ENCODE measurements at places on chromosomes 3 and 15.

DNA sequence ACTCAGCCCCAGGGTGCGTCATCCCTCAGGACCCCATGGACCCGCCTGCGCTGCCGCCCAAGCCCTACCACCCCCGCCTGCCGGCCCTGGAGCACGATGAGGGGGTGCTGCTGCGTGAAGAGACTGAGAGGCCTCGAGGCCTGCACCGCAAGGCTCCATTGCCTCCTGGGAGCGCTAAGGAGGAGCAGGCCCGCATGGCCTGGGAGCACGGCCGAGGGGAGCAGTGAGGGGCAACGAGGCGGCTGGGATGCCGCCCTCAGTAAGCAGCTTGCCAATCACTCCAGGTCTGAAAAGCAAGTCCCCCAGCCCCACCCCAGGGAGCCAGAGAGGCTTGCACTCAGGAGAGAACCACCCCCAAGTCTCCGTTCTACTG lies 3.8 kb upstream of the MANF start:
- DNase-seq, result no peak

DNA sequence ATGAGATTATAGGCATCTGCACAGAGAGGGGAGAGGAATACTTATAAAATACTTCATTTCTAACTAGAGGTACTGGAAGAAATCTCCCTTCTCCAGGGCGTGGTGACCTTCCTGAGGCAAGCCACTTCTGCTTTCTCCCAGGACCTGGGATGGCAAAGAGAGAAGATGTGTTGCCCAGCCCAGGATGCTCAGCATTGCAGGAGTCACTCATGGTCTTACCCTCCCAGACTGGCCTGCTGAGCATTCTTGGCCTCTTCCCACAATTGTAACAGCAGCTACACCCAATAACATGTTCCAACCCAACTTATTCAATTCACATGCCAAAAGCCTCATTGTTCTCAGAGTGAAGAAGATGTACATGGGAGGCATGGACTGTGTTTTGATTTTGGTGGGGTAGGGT lies 37.9 kb downstream of the IL20RB start:
- DNase-seq, result no peak

DNA sequence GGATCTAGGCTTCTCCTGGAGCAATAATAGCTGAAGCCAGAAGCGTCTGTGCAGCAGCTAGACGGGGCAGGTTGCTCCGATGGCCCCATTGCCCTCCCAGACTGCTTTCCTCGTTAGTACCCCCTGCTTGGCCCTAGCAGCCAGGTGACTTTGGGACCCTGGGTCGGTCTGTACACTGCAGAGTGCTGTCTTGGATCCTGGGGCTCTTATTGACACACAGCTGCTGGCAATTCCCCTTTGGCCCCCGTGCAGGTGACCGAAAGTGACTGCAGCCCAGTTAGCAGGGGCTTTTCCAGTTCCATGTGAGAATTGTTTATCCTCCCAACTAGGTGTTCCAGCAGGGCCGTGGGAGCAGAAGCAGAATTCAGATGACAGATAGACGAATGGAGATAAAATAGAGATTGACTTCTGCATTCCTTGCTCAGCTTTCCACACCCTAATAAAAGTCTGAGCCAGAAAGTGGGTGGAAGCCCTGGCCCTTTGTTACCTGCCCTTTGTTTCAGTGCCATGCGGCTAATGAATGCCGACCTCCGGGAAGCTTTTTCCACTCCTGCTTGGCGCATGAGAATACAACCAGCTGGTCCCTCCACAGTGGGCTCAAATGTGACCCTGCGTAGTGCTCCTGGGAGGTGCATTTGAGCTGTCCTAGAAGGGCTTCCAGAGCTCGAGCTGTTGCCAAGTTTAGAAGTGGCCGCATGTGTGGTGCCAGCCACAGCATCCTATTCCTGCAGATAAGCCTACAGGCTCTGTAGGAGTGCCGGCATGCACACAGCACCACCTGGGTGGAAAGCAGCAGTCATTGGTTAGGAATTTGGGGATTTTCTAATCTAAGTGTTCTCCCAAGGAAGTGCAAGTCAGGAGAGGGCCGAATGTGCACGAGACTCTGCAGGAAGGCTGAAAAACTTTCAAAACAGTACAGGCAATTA lies 94.4 kb downstream of the SLCO3A1 start:
- DNase-seq, result no peak

GRCh38 chr3:183270344-183270743 lies 17.3 kb downstream of the B3GNT5 start:
- DNase-seq, result no peak

DNA sequence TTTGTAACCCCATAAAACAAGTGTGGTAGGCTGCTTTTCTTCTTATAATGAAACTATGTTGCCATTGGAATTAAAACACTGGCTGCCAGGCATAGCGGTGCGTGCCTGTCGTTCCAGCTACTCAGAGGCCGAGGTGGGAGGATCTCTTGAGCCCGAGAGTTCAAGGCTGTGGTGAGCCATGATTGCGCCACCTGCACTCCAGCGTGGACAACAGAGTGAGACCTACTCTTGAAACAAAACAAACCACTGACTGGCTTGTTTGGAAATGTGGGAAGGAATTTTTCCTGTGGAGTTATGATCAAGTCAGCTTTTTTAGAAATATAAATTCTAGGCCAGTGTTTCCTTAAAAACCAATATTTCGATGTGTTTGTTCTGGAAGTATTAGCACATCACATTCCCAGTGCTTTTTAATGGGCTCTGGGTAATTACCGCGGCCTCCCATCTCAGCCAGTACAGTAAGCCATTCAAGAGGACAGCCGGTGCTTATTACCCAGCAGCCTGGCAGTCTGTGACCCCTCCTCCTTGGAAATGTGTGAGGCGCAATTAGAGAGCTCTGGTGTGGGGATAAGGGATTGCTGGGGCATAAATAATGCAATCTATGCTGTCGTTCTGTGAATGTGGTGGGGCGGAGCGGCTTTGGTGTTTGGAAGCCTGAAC lies 58.3 kb upstream of the TRAK1 start:
- DNase-seq, result no peak

DNA sequence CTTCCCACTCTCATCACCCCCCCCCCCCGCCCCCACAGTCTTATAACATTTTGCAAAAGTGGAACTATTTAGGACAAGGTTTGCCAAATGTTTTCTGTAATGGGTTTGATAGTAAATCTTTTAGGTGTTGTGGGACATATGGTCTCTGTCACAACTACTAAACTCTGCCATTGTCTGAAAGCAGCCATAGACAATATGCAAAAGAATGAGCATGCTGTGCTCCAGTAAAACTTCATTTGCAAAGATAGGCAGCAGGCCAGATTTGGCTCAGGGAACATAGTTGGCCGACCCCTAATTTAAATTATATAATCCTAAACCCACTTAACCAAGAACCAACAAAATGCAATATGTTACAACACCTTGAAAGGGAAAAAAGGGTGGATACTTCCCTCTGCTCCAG lies 46.4 kb downstream of the TIPARP start:
- no peak for DNase-seq

- DNase-seq, result no peak
Observed at GRCh38 chr3:171748064-171748924, 62.0 kb downstream of the PLD1 start.

DNA sequence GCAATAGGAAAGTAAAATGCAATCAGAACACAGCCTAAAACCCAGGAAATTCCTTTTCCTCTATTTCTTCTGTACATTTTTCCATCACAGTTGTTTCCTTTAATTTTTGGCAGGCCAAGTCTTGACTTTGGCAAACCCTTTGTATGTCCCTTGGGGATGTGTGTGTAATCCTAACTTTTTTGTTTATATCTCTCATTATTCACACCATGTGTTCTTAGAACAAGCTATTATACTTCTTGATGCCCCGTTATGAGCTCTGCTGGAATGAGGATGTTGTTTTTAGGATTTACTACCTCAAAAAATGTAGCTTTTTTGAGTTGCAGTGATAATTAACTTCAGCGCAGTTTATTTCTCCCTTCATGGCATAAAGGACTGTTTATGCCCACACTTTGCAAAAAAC lies 123.4 kb downstream of the ABI3BP start:
- DNase-seq, result no peak

GRCh38 chr3:105960381-105960780 lies 91.6 kb upstream of the CBLB start:
- no peak for DNase-seq

DNA sequence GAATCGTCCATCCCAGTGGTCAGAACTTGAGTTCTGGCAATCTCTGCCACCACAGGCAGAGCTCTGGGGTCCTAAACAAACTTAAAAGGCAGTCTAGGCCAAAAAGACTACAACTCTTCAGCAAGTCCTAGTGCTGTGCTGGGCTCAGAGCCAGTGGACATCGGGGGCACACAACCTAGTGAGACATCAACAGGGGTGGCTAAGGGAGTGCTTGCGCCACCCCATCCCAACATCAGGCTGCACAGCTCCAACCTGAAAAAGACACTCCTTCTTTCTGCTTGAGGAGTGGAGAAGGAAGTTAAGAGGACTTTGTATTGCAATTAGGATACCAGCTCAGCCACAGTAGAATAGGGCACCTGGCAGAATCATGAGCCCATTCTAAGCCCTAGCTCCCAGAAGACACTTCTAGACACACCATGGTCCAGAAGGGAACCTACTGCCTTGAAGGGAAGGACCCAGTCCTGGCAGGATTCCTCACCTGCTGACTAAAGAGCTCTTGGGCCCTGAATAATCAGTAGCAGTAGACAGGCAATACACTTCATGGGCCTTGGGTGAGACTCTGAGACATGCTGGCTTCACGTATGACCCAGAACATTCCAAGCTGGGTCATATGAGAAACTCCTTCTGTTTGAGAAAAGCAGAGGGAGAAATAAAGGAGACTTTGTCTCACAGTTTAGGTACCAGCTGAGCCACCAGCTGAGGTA lies 72.0 kb downstream of the TFDP2 start:
- no peak for DNase-seq
